Hematopoietic multipotent progenitor cell treated with erythropoietin and hydrocortisone succinate and interleukin-3 and kit ligand, for 4 days (in vitro differentiated cells): ENCODE measurements at places on chromosomes 4 and X.

DNA sequence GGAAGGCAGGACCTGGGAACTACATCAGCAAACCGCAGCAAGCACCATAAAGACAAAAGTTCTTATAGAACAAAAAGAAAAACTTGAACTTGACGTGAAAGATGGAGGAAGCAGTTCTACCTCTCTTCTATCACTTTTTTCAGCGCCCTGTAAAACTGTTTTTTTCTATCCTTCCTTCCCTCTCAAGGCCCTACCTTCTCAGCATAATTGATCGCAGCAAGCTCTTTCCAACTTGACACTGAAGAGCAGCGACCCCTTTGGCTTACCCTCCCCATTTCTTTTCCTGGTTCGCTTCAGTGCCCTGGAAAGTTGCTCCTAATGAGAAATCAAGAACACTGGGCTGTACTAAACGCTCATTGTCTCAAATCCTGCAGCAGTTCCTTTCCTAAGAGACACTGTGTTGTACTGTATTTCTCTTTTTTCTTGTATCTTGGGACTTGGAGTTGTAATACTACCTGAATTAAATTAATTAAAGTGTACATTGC lies 150.6 kb upstream of the SLC4A4 start:
- no peak for DNase-seq

- peak; percentile 70 for DNase-seq
Observed at GRCh38 chr4:62517716-62518115, 1317.6 kb downstream of the ADGRL3 start.

- DNase-seq: peak; percentile 94
Observed at GRCh38 chr4:5822619-5823018, 70.3 kb downstream of the CRMP1 start.

DNA sequence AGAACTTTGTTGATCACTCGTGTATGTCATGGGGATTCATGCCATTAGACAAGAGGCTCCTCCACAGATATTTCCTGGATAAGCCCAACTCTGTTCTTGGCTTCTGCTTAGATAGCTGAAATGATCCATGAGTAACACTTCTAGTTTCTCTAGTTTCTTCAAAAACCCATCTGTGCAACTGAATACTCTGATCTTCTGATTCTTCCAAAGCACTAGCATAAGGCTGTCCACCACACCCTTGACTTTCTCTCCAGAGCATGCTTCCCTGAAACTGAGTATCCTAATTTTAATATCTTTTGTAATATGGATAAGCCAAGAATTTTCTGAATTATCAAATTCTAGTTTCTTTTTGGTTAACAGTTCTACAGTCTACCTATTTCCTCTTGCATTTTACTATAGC lies 118.6 kb upstream of the TAPT1 start:
- DNase-seq: no peak

DNA sequence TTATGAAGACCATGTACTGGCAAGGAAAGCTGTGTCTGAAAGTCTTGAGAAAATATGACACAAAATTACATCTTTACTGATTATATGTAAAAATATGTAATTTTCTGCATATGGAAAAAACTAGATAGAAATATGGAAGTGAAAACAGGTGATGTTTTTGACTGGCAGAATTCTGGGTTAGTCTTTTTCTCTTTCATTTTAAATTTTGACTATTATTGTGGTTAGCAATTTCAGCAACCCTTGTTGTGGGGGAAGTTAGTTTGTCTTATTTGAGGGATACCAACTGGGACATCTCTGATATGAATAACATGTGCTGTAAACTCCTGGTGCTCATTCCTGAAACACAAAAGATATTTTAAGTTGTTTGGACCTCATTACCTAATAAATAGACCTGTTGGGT lies 49.9 kb upstream of the CPEB2 start:
- DNase-seq: no peak
